ENCODE measurements at places on chromosomes 6 and 20.

GRCh38 chr20:18314786-18315406, 26.6 kb downstream of the ZNF133 start:
- H3K27me3 ChIP-seq = no peaks in the 10 kb centered on the region
- no peaks in the 10 kb centered on the region for H3K4me1 ChIP-seq
- H3K27ac ChIP-seq = no peak overlapping the region
- H3K36me3 ChIP-seq = peaks cover 45% of the 10 kb centered on the region

DNA sequence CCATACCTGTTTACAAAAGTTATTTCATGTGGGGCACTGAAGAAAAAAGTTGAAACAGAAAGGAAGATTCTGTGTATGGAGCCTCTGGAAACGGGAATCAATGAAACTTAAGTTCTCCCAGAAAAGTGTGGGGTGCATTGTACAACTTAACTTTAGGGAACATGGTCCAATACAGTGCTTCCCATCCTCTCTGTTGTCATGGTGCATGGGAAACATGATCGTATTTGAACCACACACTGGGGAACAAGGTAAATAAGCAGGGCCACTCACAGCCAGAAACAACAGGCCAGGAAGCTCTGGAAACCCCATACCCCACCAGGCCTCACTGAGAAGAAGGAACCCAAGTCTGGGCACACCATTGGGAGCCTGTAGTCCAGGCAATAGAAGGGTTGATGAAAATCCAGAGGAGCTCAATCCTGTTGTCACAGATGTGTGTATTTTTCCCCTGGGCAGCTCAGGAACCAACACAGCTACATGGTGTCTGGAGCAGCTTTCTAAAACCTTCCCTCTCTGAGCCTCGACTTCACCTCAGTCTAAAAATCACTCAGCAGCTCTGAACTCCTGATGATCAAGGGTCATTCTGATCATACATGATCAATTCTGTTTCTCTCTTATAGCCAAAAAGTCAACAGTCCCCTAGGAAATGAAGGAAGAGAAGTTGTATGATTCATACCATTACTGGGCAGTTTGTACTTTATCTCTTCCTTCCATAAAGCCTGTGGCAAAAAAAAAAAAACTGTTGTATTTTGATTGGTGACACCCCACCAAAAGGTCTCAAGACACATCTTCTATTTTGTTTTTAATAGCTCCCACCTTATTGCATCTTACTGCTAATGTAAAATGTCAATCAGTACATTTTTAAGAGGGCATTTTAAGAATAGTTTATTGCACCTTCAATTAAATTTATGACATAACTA, 198.5 kb upstream of the TAB2 start:
- H3K36me3 ChIP-seq = peaks cover 3% of the 10 kb centered on the region
- no peak for DNase-seq
- H3K27ac ChIP-seq = no peak overlapping the region
- H3K4me3 ChIP-seq = no peak overlapping the region

DNA sequence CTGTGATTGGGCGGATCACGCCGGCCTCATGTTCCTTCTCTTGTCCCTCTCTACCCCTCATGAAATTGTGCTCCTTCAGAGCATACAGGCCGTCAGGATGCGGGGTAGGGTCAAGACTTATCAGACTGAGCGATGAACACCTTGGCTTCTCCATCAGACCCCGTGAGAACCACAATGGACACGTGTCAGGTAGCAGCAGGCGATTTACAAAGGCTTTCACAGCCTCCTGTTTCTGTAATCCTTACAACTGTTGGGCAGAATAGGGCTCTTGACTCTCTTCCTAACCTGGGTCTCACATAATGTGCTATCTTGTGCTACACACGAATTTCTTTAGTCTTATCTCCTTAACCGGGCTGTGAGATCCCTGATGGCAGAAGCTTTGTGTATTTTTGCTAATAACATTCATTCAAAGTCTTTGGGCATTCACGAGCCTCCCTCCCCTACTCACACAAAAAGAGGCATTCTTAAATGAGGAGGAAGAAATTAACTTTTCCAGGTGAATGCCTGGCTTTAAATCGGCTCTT, 122.9 kb upstream of the SLC22A23 start:
- H3K36me3 ChIP-seq = no peaks in the 10 kb centered on the region
- DNase-seq = no peak
- H3K27me3 ChIP-seq = no peaks in the 10 kb centered on the region
- no peaks in the 10 kb centered on the region for H3K4me1 ChIP-seq

- H3K27me3 ChIP-seq = peaks cover 9% of the 10 kb centered on the region
- H3K36me3 ChIP-seq = no peaks in the 10 kb centered on the region
- no peak overlapping the region for H3K4me3 ChIP-seq
- no peaks in the 10 kb centered on the region for H3K4me1 ChIP-seq
- no peak for DNase-seq
These were observed 7.8 kb upstream of the PLTP start for GRCh38 chr20:45919542-45920399.

- no peaks in the 10 kb centered on the region for H3K4me1 ChIP-seq
- no peak overlapping the region for H3K27ac ChIP-seq
These were observed 94.5 kb downstream of the GRM4 start for GRCh38 chr6:34051331-34051919.

DNA sequence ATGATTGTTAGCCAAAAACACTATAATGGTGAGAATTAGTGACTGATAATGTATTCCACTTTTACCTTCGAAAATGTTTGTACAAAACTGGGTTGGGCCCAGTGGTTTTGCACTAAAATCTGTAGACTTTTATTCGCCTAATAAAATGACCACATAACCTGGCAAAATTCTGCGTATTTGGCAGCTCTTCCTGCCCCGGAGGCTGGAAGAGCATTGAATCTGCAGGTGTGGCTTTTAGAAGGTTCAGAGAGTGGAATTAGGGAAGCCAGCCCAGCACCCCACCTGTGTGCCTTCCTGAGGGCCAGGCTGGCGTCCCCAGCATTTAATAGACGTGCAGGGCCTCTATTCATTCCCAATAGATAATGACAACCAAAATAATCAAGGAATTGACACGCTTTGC, 256.7 kb downstream of the UST start:
- no peaks in the 10 kb centered on the region for H3K27me3 ChIP-seq
- DNase-seq = no peak
- peaks cover 3% of the 10 kb centered on the region for H3K36me3 ChIP-seq
- H3K27ac ChIP-seq = no peak overlapping the region
- no peak overlapping the region for H3K4me3 ChIP-seq

DNA sequence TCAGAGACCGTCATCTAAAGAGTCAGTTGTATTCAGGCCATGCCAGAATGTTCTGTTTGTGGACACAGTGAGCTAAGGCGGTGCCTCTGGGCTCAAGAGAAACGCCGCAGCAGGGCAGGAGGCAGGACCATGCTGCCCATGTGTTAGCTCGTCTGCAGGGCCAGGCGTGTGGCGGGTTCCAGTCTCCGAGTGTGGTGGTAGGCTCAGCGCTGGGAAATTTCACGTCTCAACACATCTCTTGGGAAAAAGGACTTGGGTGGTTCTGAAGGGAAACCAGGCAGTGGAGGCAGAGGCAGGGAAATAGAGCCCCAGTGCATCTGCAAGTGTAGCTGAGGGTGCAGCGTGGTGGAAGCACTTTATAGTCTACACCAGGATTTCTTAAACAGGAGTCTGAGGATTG, 56.9 kb upstream of the TAGAP start:
- H3K4me3 ChIP-seq = no peak overlapping the region
- peaks cover 92% of the 10 kb centered on the region for H3K4me1 ChIP-seq
- no peaks in the 10 kb centered on the region for H3K27me3 ChIP-seq
- H3K27ac ChIP-seq = no peak overlapping the region
- H3K36me3 ChIP-seq = peaks cover 3% of the 10 kb centered on the region

- H3K27me3 ChIP-seq = no peaks in the 10 kb centered on the region
- H3K36me3 ChIP-seq = peaks cover 4% of the 10 kb centered on the region
- DNase-seq = peak; percentile 48
- H3K4me1 ChIP-seq = peaks cover 38% of the 10 kb centered on the region
These were observed 1.4 kb downstream of the QKI start for GRCh38 chr6:163415620-163416556.

- no peak overlapping the region for H3K27ac ChIP-seq
- H3K36me3 ChIP-seq = no peaks in the 10 kb centered on the region
- H3K27me3 ChIP-seq = no peaks in the 10 kb centered on the region
- no peak overlapping the region for H3K4me3 ChIP-seq
- no peak for DNase-seq
- H3K4me1 ChIP-seq = no peaks in the 10 kb centered on the region
These were observed 804.4 kb downstream of the EYS start for GRCh38 chr6:64902596-64902995.

Measured in activated naive CD4-positive, alpha-beta T cell treated with anti-CD3 and anti-CD28 coated beads for 36 hours (primary cell).